Progenitor cell of endocrine pancreas (in vitro differentiated cells): ENCODE measurements at places on chromosomes 2 and 18.

- no peak for DNase-seq
These were observed 88.7 kb downstream of the SLC8A1 start for GRCh38 chr2:40363231-40363630.

- no peak for DNase-seq
These were observed 298.2 kb downstream of the TCF4 start for GRCh38 chr18:55289775-55290174.

GRCh38 chr2:70099270-70099669, 12.0 kb downstream of the PCBP1 start:
- no peak for DNase-seq

DNA sequence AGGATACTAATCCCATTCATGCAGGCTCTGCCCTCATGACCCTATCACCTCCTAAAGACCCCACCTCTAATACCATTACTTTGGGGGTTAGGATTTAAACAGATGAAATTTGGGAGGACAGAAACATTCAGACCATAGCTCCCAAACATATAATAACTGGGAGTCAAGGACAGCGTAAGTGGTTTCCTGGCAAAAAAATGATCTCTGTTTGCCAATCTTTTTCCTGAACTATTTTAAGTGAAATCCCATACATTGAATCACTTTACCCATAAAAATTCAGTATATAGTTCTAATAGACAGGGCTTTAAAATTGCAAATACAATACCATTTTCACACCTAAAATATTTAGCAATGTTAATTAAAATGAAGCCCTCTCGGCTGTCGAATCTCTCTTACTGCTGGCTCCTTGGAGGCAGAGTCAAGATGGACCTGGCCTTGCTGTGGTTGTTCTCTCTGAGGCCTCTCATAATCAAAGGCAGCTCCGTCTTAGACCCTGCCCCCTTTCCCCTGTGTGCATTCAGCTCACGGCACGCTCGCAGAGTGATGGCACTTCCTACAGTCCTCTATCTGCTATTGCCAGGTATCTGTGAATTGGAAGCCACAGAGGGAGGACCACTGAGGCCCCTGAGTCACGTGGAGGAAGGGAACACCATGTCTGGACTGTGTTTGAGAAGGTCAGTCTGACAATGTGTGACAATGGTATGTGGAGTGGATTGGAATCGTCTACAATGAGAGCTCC, 132.3 kb downstream of the UXS1 start:
- no peak for DNase-seq

- DNase-seq = no peak
These were observed 52.5 kb upstream of the LGALSL start for GRCh38 chr2:64401529-64401880.
